ENCODE measurements at places on chromosomes 2 and 18.

GRCh38 chr2:48199070-48199469 lies 292.8 kb upstream of the FBXO11 start:
- DNase-seq: no peak

GRCh38 chr18:9380621-9381395 lies 46.2 kb downstream of the TWSG1 start:
- DNase-seq: no peak

DNA sequence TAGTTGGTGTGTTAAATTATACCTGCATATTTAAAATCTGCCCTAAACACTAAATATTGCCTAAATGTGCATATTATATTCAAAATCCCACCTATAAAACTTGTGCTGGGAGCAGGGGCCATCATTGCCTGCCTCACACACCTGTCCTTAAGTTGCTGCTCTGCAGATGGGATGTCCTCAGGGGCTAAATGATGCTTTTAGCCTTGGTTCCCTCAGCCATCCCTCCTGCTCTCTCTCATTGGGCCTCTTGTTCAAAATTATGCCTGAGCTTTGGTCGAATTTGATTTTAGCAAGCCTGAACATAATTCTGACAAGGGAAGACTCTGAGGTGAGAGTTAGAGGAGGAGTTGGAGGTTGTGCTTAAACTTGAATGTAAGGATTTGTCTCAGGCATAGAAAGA lies 318.3 kb upstream of the RAB12 start:
- DNase-seq: no peak

- DNase-seq: no peak
These were observed 488.5 kb upstream of the NRP2 start for GRCh38 chr2:205193836-205194228.

DNA sequence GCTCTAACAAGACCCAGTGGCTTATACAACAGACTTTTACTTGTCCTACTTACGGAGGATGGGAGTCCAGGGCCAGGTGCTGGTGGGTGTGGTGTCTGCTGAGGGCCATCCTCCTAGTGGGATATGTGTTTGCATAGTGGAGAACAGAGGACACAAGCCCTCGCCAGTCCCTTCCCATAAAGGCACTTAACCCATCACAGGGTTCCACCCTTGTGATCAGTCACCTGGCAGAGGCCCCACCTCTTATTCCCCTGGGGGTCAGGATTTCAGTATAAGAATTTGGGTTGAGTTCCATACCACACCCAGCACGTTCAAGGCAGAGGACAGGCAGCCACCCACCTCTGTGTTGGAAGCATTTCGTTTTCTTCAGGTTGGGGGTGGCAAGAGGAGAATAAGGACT lies 259.0 kb downstream of the AGAP1 start:
- DNase-seq: no peak

GRCh38 chr2:4214444-4215205 lies 511.2 kb downstream of the DCDC2C start:
- DNase-seq: no peak

DNA sequence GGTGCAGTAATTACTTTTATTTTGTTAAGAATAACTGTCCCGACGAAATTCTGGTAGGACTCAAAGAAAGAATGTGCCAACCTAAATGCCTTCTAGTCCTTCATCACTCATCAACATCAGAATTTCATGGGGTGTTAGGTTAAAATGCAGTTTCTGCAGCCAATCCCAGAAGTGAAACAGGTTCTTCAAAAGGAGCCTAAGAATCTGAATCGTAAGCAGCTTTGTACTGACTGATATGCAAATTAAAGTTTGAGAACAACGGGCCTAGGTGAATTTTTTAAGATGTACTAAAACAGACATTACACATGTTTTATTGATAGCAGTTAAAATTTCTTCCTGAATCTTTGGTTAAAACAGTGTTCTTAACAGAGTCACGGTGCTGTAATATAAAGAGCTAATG lies 140.3 kb upstream of the ZC3H15 start:
- DNase-seq: no peak

DNA sequence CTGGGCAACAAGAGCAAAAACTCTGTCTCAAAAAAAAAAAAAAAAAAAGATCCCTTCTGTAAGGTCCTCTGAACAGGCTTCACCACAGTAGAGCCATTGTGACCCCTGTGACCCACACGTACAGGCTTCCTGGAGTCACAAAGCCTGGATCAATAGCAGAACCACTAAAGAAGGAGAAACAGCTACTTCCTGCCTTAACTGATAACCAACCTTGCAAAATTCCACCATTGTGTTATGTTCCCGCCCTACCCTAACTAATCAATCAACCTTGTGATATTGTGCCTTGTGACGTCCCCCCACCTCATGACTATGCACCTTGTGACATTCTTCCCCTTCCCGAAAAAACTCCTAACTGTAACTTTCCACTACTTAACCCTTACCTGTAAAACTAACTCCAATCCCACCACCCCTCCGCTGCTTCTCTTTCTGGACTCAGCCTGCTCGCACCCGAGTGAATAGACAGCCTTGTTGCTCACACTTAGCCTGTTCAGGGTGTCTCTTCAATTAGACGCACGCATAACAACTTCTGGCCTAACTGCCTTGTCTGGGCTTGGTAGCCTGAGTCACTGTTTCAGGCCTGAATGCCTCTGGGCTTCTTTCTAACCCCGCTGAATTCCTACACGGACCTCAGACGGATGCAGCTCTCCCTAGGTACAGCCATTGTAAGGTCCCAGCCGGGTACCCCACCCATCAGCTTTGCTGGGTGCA lies 13.9 kb downstream of the SCYGR8 start:
- DNase-seq: peak; percentile 44

GRCh38 chr2:9240745-9241144 lies 34.1 kb downstream of the ASAP2 start:
- no peak for DNase-seq

GRCh38 chr2:66305718-66306117 lies 129.2 kb upstream of the MEIS1 start:
- DNase-seq: peak; percentile 63

DNA sequence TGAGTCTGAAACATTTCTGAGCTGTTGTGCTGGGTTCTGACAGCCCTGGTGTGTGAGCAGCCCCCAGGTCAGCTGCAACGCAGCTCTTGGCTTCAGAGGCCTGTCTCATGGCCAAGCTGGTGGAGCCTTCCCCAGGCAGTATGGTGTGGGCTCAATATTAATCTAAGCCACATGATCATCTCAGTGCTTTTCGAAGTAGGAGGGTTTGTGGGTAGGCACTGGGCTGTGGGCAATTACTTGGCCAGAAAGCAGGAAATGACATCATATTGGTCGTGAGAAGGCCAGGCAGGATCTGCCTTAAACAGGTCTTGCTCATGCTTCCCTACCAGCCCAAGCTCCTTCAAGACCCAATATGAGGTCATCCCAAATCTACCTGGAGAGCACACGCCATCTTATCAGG lies 26.9 kb downstream of the LOXHD1 start:
- DNase-seq: no peak

GRCh38 chr18:8831112-8831511 lies 125.8 kb downstream of the MTCL1 start:
- no peak for DNase-seq

DNA sequence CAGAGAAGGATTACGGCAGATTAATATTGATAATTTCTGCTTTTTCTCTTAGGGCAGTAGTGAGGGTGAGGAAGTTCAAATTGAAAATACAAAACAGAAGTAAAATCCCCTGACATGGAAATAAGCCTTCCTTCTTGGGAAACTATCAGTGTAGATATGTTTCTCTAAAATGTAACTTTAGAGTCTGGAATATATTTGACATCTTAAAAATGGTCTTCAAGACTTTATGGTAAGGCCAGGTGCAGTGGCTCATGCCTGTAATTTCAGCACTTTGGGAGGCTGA lies 33.0 kb downstream of the INPP5D start:
- DNase-seq: no peak

DNA sequence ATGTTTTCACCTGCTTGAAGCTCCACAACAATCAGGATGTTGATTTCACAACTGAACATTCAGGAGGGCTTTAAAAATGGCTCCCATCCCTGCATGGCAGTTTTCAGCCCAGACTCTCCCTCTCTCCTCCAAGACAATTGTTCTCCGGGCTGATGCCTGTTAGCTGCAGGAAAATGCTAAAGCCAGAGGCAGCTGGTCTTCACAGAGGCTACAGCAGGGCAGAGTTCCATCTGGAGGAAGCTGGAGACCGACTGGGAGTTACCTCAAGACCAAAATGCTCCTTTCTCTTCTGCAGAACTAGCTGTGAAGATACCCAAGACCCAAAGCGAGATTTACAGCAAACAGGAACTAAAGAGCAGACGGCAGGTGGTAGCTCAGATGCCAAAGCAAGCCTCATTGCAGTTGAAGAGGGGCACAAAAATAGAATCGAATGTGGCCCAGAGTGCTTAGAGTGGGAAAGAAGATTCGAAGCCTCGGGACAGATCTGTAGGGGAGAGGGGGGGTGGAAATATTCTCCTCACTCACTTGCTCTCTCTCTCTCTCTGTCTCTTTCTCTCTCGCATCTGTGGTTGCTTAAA lies 423.6 kb downstream of the ZNF521 start:
- no peak for DNase-seq

GRCh38 chr2:138421971-138422335 lies 79.6 kb upstream of the SPOPL start:
- no peak for DNase-seq

DNA sequence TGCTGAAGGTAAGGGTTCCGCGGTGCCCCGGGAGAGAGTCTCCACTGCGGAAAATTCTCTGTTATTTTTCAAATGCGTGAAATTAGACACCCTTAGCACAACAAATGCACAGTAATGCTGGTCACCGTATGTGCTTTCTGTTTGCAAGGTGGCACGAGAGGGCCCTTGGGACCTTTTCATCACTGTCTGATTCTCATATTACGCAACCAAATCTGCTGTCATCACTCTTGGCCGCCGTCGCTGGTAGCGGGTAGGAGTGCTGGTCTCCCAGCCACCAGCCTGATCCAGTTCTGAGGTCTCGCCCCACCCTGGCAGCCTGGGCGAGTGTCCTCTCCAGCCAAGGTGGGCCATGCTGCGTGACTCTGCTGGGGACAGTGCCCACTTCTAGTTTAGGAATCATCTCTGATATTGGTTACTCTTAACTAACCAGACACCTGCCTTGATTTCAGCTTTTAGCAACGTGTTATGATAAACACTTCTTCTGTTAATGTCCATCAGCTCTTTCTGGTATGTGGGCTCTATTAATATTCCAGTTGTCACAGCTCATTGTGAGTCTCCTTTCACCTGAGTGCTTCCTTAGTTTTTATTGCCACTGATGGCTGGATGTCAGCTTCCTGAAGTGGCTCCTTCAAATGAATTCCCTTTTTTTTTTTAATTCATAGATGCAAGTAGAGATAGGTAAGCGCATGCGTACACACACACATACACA lies 199.4 kb downstream of the GBX2 start:
- no peak for DNase-seq

GRCh38 chr2:71802556-71802955 lies 345.1 kb downstream of the CYP26B1 start:
- DNase-seq: no peak

- DNase-seq: no peak
These were observed 775.4 kb downstream of the ADCYAP1 start for GRCh38 chr18:1680108-1680507.

GRCh38 chr2:68404164-68404563 lies 39.1 kb downstream of the PLEK start:
- no peak for DNase-seq

DNA sequence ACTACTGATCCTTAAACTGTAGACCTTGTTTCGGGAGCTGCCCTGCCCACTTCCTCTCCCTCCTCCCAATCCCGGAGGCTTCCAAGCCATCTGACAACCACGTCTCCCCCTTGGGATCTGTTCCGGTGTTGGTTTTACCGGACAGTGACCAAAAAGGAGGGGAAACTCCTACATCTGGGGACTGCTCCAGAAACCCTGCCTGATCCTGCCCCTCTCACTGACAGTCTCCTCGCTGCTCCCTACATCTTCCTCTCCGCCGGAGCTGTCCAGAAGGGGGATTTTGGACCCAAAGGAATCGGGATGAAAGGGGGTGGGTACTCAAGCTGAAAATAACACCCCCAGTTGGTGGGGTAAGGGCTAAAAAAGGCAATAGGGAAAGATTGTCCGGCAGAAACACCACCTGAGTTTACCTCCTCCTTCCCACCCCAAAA lies 1.5 kb downstream of the INO80D start:
- DNase-seq: peak; percentile 83

- no peak for DNase-seq
These were observed 7.0 kb downstream of the KRCC1 start for GRCh38 chr2:88048541-88048940.

DNA sequence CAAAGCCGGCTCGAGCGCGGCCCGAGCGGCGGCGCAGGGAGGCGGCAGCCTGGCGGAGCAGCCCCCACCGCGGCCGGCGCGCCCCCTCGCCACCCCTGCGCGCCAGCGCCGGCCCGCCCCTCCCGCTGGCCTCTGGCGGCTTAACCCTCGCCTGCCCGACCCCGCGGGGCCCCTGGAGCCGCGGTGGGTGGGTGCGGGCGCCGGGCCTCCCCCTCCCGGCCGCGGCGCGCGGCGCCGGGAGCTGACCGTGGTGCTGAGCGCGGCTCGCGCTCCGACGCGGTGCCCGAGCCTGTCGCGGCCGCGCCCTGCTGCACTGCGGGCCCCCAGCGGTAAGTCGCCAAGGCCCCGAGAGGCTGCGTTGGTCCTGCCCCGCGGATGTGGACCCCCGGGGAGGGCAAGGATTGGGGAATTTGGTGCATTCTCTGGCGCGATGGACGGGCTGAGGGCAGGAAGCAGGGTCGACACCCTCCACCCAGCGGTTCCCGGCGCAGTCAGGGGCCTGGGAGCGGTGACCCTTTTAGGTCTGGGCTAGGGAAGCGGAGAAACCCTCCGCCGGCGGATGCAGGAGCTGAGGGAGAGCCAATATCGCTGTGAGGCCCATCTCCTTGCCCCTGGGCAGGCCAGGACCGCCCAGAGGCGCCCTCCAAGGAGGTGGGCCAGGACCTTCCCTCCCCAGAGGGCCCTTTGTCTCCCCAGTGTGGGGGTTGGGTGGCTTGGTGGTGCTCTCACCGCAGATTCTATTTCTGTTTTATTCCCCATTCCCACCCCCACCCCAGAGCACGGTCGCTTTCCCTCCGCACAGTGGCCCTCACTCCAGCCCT lies 923 bp downstream of the AMER3 start:
- no peak for DNase-seq

- no peak for DNase-seq
These were observed 202.4 kb upstream of the ZSWIM2 start for GRCh38 chr2:187051350-187051749.

- no peak for DNase-seq
These were observed 11.1 kb downstream of the BMP10 start for GRCh38 chr2:68860111-68860510.

GRCh38 chr2:168416555-168416954 lies 39.5 kb upstream of the CERS6 start:
- no peak for DNase-seq

GRCh38 chr2:235674146-235674545 lies 180.3 kb downstream of the AGAP1 start:
- no peak for DNase-seq

DNA sequence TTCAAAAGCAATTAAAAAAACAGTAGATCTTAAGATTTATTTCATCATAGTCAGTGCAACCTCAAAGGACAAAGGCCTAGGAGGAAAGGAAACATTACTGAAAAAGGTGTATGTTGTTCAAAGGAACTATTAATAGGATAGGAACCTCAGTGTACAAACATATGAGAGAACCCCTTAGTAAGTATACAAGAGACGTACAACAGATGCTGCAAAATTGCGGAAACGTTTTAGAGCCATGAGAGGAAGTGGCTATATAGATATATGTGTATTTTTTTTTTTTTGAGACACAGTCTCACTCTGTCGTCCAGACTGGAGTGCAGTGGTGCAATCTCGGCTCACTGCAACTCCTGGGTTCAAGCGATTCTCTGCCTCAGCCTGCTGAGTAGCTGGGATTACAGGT lies 22.2 kb downstream of the PIK3C3 start:
- DNase-seq: no peak

GRCh38 chr2:85823951-85824350 lies 64.8 kb downstream of the ST3GAL5 start:
- no peak for DNase-seq

- no peak for DNase-seq
These were observed 17.8 kb downstream of the MAPRE3 start for GRCh38 chr2:26988058-26988860.

Measured in tibial artery (tissue), 4 donors.